ENCODE measurements at places on chromosomes 1 and 21.
A peak's percentile ranks its signal among the peaks of the same experiment; 100 is the strongest.

DNA sequence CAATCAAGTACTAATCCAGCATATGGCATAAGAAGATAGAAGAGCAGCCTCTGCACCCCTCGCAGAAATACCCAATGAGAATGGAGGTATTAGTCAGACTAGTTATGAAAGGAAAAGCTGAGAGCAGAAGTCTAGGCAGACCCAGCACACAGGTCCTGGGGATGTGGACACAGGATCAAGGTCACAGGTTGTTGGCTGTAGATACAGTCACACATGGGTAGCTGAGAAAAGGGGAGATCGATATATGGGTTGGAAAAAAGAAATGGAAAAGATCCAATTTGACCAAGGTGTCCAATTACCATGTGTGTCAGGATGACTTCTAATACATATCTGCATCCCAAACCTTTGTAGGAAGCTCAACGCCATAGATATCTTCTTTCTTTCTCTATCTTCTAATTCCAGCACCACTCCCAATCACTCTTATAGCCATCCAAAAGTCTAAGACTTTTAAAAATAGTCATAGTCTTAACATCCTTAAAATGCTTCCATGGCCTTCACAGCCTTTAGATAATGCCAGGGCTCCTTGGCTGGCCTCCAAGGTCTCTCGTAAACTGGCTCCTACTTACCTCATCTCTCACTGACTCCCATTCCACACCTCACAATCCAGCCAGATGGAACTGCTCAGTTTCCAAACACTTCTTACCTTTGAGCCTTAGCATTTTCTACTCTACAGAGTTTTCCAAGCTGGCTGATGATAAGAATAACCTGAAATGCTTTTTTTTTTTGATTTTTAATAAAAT lies 8.3 kb upstream of the ZC3H11B start:
- no peak for DNase-seq

- no peak for DNase-seq
Measured at GRCh38 chr1:2593251-2593878, 6.8 kb downstream of the PRXL2B start.

- peak; percentile 69 for DNase-seq
Measured at GRCh38 chr1:230109895-230110667, 43.0 kb downstream of the GALNT2 start.

DNA sequence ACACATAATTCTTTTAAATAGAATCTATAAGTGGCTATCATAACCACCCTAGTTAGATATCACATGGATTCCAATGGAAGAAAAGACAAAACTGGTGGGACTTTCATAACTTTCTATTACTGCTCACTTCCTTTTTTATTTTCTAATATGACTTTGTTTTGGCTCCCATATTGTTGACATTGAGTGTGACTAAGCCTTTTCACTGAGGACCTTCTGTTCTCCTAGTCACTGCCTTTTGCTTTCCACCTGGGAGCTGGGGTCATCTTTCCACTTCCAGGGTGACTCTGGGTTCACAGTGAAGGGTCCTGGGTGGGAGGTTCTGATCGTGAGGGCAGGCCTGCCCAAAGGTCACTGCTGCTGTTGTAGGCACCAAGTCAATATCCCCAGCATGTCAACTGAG lies 275.8 kb downstream of the TGFB2 start:
- no peak for DNase-seq

DNA sequence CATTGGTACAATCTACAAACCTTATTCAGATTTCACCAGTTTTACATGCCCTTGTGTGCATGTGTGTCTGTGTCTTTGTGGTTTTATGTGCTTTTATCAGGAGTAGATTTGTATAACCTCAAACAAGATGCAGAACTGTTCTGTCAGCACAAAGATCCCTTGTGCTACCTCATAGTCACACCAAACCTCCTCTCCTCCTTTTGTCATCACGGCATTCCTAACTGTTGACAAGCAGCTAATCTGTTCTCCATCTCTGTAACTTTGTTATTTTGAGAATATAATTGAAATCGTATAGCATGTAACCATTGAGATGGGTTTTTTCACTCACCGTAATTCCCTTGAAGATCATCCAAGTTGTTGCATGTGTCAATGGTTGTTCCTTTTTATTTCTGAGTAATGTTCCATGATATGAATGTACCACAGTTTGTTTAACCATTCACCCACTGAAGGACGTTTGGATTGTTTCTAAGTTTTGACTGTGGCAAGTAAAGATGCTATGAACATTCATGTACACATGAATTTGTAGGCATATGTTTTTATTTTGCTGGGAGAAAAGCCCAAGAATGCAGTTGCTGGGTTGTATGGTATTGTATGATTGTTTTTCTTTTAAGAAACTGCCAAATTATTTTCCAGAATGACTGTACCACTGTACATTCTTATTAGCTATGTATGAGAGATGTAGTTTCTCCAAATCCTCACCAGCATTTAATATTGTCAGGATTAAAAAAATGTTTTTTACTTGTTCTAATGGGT lies 78.1 kb upstream of the B3GALT2 start:
- DNase-seq = no peak

DNA sequence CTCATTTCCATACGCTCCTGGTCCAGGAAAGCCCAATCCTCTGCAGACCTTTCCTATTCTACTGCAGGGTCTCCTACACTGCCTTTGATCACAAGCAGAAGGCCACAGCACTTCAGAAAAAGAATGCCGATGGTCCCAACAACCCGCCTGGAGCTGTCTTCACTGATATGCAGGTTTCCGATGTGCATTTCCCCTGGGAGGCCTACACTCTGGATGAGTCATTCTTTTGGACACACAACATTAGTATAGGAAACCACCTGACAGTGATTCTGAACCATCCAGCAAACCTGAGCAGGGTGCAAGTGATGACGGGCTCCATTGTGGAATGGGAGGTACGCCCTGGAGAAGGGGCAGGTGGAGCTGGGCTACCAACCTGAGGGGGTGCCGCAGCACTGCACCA lies 15.0 kb downstream of the PCAT6 start:
- DNase-seq = no peak
